Hypothalamus (tissue), 51 donors: ENCODE measurements at places on chromosomes 5 and 9.

GRCh38 chr5:154612666-154613065 is 134.6 kb upstream of the HAND1 start:
- no peak for DNase-seq

- DNase-seq = no peak
These were observed 40.0 kb downstream of the SYK start for GRCh38 chr9:90841615-90842014.

- peak; percentile 7 for DNase-seq
These were observed at the start of gene TMEM171 for GRCh38 chr5:73120222-73121118. Gene TMEM171, plus strand, starts transcription at chr5:73120575. Its CDS starts 2,799 bp downstream, at chr5:73123374.

DNA sequence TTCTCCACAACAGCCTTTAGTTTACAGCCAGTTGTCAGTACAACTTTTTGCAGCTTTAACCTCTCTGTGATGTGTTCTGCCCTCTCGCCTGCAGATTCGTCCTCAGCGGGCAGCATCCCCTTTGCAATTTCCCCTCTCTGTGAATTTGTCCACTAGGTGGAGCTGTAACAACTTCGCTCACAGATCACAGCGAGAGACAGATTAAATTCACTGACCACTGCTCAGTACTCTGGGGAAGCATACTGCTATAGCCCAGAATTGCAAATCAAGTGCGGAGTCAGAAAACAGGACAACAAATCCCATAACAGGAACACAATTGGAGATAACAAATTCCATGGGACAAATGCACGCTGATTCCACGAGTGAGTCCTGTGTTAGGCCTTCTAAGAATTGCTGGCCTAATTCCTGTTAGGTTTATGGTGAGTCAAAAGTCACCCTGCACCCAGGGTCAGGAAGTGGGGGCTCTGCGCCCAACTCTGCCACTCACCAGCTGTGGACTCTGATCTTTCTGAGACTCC is 2124.9 kb downstream of the MAT2B start:
- DNase-seq = peak; percentile 5

DNA sequence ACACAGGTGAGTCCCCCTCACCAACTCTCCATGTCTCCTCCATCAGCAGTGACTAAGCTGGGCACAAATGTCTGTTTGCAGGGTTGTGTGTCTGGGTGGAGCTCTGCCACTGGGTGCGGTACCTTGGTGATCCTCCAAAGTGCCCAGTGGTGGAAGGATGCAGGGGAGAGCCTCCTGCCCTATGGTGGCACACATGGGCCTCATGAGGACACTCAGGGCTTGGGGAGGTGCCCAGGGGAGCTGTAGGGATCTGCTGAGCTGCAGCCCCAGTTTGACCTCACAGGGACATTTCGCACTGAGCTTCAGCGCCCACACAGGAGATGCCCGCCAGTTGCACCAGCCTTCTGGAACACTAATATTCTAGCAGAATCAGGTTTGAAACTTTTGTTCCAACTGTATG is 29.5 kb downstream of the S1PR3 start:
- DNase-seq = no peak

DNA sequence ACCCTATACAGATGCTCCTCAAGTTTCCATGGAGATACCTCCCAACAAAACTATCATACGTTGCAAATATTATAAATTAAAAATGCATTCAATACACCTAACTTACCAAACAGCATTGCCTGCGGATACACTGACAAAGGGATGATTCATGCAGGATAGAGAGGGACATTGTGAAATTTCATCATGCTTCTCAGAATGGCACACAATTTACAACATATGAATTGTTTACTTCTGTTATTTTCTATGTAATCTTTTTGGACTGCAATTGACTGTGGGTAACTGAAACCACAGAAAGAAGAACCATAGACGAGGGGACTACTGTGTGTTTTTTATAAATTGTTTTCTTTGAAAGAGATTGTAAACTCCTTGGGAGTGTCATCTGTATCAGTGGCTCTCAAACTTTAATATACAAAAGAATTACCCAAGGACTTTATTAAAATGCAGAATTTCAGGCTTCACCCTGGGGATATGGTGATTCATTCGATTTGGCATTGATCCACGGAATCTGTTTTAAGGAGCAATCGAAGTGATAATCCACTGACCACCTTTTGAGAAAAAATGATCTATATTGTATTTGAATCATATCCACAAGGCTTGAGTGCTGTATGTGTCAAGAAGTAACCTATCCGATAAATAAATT is 146.4 kb downstream of the SGCD start:
- DNase-seq = no peak

DNA sequence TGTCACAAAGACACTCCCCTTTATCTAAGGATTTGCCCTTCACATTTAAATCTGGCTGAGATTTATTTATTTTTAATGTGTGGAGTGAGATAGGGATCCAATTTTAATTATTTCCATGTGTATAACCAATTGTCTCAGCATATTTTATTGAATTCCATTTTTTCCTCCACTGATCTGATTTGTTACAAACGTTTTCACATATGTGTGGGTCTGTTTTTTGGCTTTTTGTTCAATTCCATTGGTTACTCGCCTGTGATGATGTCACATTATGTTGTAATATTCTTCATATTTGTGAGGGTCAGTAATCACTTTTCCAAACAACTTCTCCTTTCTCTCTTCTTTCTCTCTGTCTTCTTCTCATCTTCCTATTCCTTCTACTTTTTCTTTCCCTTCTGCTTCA is 278.3 kb upstream of the RFX3 start:
- no peak for DNase-seq

DNA sequence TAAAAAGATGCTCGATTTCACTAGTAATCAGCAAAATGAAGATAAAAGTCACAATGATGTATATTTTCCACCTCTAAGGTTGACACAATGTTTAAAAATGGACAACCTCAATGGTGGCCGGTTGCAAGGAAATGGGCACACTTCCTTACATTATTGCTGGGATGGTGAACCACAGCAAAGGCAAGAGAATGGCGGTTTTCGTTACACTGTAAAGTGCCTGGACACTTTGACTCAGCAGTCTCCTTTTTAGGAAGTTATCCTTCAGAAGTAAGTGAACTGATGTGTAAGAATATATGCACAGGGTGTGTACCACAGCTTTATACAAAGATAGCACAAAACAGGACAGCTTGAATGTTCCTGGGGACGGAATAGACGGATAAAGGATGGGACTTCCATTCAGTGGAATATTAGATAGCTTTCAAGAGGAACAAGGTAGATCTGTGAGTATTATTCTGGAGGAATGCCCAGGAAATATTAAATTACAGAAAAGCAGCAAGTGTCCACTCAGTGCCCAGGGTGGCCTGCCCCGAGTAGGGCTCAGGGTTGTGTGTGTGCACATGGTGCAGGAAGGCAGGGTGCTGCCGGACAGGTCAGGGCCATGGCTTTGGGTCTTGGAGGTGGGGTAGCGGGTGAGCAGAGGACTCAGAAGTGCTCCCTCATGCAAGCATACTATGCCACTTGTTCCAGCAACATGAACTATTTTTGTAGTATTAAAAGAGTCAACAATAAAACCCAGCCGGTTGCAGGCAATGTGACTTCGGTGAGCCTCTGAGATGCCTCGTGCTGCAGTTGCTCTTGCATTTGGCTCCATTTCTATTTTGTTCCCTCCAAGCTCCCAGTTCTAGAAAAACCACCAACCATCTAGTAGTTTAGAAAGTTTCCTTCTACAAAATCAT is 24.5 kb downstream of the GADD45G start:
- no peak for DNase-seq

GRCh38 chr9:119487118-119487827 is 118.0 kb upstream of the BRINP1 start:
- DNase-seq = no peak

DNA sequence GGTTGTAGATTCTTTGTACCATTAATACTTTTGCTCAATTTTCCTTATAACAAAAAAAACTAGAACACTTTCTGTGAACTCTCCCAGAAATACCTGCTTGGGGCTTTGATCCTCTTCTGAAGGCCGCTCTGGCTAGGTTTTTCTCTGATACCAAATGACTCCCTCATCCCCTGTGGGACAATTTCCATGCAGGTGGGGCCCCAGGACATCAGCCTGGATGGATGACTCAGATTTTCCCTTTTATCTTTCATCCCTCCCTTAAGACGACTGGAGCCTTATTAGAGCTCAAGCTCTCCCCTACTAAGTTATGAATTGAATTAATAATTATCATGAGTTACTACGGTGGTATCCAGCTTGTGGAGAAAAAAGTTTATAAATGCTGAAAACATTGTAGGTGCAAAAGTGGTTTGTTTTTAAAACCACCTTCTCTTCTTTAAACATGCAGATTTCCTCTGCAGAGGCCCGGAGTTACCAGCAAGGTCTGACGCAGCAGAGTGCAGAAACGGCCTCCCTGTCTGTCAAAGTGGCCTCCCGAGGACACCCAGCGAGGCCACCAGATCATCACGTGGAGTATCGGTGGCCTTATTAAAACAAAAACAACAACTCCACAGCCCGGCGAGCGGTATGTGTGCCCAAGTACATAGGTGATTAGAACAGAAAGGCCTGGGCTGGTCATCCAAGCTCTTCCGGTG is 50.8 kb upstream of the IRX4 start:
- DNase-seq = no peak

GRCh38 chr9:120191141-120191540 is 388.8 kb downstream of the CDK5RAP2 start:
- DNase-seq = no peak

- no peak for DNase-seq
These were observed 4.1 kb upstream of the CCNG1 start for GRCh38 chr5:163433271-163433670.

DNA sequence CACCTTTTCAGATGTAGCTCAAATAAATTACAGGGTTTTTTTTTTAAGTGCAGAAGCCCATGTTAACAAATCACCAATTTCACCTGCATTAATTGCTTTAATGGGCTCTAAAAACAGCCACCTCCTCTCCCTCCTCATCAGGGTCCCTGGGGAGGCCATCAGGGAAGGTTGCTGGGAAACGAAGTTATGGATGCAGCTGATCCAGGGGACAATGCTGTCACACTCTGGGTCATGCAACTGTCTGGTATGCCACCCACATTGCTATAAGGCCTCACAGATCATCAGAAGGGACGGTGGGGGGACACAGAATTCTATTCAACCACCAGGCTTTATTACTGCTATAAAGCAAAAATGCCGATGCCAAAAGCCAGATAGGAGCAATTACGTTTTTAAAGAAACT is 9.3 kb downstream of the WHRN start:
- no peak for DNase-seq

- no peak for DNase-seq
These were observed 3.2 kb upstream of the IL12B start for GRCh38 chr5:159333545-159333925.

GRCh38 chr9:88373045-88373444 is 15.2 kb upstream of the SPIN1 start:
- DNase-seq = no peak

GRCh38 chr5:75678155-75678554 is 39.1 kb downstream of the POC5 start:
- DNase-seq = no peak

GRCh38 chr9:123660691-123661466 is 269.0 kb downstream of the DENND1A start:
- DNase-seq = no peak

GRCh38 chr5:145236983-145237382 is 598.2 kb downstream of the PRELID2 start:
- no peak for DNase-seq

- DNase-seq = no peak
These were observed 19.9 kb upstream of the ZSWIM6 start for GRCh38 chr5:61311836-61312808.

GRCh38 chr5:154355129-154355611 is 90.6 kb upstream of the SAP30L start:
- no peak for DNase-seq

- no peak for DNase-seq
These were observed 175.1 kb upstream of the PCSK5 start for GRCh38 chr9:75715360-75715759.

DNA sequence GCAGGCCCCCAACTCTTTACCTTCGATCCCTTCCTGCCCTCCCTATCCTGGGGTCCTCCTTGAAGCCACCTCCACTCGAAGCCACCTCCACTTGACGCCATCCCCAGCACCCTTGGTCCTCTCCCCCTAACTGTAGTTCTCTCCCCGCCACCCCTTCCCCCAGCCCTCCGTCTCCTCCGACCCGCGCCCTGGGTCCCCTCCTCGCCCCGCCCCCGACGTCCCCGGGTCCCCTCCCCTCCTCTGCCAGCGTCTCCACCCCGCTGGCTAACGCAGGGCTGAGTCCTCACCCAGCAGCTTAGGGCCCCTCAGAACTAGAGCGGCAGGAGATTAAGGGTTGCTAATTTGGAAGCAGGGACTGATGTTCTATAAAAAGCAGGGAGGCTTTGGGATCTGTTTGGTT is 30.6 kb upstream of the ANKRD33B start:
- no peak for DNase-seq

- DNase-seq = no peak
These were observed 9.2 kb downstream of the POC5 start for GRCh38 chr5:75707911-75708509.

DNA sequence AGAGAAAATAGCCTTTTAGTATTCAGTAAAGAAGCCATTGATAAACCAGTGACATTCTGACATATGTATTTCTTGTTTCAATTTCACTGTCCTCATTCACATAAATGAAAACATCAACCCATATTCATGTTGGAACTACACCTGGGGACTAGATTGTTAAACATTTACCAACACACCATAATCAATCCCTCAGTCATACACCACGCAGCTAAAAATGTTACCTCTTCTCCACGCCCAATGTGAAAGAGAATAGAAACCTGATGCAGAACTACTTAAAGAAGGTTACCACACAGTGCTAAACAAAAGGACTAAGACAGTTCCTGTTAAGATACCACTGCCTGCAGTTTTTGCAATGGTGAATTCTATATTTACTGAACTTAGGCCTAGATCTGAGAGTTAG is 518.9 kb downstream of the PRELID2 start:
- no peak for DNase-seq

DNA sequence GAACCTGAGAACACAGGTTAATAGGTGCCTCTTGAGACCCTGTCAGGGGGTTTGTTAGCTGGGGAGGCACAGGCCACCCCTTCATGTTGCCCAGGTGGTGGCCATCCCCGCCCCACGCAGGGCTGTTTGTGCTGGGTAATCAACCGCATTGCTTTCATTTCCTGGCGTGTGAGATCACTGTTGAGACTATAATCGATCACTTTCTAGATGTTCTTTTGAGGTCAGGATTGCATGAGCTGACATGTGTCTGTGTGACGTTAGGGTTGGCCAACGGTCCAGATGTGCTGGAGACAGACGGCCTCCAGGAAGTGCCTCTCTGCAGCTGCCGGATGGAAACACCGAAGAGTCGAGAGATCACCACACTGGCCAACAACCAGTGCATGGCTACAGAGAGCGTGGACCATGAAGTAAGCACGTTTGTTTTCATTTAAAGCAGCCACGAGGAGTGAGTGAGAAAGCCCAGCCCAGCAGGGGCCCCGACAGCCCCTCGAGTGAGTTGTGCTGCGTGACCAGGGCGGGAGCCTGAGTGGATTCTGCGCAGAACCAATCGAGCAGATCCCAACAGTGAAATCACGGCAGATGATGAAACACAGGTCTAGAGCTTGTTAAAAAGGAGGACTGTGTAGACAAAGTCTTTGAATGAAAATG is 115.0 kb upstream of the CACNA1B start:
- no peak for DNase-seq
